ENCODE measurements at places on chromosomes 3 and 15.

DNA sequence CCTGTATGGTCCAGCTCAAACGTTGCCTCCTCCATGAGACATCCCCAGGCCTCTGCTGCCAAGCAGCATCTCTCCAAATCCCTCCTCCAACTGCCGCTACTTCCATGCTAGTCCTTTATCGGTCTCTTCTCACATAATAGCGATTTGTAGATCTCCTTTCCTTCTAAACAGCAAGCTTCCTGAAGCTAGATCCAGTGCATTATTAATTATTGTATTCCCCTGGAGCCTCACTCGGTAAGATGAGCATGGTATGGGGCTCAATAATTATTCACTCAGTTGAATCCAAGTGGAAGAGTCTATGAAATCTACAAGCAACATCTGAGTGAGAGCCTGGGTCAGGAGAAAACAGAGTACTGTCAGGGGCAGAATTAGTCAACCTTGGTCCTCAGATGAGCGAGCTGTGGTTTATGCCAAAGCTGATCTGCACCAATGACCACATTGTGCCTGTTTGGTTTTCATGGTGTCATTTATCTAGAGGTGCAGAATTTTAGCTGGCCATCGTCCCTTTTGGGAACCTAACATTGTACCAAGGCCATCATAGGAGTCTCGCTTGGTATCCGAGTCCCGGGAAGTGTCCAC is 93.8 kb upstream of the UBE2E1 start:
- no peak for DNase-seq

- no peak for DNase-seq
Observed at GRCh38 chr3:169255511-169255910, 408.0 kb downstream of the MECOM start.

GRCh38 chr3:123508178-123508577 is 59.3 kb upstream of the ADCY5 start:
- DNase-seq, result no peak

DNA sequence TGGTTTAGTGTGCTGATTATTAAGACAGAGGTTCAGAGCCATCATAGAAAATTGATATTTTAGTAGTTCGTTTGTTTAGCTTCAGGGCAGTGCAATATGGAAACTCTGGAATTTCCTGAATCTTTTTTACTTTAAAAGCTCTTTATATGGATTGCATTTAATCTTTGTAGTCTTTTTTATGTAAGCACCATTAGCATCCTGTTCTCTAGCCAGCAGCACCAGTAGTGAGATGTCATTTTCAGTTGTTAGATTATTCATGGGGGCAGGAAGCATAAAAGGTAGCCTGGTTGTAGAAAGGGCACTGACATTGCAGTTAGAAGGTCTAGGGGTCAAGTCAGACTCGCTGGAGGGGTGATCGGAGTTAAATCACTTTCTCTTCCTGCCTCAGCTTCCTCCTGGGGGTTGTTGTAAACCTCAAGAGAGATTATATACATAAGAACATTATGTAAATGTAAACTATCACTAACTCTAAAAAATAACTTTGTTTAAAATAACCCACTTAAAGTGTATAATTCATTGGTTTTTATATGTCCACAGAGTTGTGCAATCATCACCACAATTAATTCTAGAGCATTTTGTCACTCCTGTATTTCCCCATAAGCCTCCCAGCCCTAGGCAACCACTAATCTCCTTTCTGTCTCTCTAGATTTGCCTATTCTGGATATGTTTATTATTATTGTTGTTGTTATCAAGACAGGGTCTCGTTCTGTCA is 31.4 kb upstream of the ITPKA start:
- no peak for DNase-seq

DNA sequence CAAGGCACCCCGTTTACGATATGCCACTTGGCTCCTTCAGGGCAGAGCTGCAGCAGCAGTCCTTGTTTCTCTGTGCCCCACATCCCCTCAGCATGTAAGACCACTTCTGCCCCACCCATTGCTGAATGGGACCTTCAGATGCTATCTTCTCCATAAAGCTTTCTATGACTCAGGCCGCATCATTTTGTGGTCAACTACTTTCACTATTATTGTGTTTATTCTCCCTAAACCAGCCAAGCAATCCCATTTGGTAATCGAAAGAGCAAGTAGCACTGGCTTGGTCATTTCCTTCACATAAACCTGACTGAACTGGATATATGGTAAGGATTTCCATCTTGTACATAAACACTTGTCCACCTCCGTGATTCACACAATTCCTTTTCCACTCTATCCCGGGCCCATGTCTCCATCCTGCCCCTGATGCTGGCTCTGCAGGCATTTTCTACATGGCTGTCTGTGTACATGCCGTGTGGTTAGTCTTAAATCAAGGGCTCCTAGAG is 25.7 kb downstream of the LIPC start:
- peak; percentile 86 for DNase-seq

DNA sequence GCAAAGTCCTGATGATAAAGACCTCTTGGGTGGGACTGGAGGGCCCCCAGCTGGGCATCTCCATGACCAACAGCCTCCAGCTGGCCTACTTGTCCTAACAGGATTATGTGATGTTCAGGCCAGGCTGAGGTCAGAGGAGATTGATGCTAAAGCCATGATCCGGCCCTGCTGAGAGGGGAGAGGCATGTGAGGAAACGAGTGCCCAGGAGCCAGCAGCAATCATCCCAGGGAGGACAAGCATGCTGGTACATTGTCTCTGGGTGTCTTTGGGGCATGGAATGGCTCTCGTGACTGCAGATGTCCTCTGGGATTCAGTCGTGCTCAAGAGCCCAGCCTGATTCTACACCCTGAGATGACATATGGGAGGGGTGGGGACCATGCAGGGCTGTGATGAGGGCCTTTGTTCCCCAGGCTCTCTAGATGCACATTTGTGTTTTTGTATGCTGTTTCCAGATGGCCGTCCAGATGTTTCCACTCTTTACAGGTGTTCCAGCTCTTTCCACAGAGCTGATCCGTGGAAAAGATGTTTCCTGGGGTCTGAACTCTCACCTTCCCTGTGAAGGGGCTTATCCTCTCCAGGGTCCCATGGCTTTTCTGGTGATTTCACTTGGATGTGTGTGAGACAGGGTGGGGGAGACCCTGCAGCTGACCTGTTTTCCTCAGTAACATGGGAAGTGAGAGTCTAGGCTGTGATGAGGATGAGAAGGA is 20.2 kb downstream of the SLC24A1 start:
- no peak for DNase-seq

DNA sequence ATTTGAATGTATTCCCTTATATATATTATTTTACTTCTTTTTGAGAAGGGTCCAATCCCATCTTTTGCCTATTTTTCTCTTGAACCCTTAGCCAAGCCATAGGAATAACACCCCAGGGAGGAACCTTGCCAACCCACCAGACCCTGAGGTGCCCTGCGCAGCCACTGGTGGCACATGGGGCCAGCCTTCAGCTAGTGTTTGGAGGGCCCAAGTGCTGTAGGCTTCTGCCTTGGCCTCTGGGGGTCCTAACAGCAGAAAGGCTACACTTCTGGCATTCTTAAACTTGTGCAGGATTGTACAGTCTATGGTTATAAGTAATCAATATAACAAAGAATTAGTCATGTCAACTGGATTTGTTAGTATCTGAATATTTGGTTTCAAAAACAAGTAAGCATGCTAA is 34.5 kb downstream of the RUVBL1 start:
- no peak for DNase-seq

GRCh38 chr3:9204253-9204992 is 45.0 kb downstream of the SRGAP3 start:
- DNase-seq, result no peak

DNA sequence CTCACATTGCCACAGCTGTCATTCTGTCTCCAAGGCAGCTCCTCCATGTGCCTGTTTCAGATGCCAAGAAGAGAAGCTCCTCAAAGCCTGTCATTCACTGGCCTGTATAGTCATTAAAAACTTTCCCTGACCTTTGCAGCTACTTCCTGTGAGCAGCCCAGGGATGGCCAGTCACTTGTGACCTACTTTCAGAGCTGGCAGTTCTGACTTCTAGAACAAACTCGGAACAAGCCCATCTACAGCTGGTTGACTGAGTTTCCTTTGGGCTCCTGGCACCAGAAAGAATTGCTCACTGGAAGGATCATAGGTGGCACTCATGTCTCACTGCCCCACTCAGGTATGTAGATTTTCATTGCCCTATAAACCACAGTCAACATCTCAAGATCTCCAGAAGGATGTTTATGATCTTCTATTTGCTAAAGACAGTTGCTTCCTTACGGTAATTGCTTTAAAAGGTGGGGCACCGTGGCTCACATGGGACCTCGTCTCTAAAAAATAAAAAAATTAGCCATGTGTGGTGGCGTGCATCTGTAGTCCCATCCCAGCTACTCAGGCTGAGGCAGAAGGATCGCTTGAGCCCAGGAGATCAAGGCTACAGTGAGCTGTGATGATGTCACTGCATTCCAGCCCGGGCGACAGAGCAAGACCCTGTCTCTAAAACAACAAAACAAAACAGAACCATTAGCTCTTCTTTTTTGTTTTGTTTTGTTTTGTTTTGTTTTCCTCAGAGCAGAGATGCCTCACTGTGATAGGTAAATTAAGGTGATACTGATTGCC is 11.2 kb upstream of the ATP13A3 start:
- DNase-seq, result peak; percentile 33

- DNase-seq, result no peak
Observed at GRCh38 chr3:152097120-152097519, 171.6 kb upstream of the MBNL1 start.

GRCh38 chr3:153090973-153091372 is 71.1 kb upstream of the RAP2B start:
- DNase-seq, result no peak

DNA sequence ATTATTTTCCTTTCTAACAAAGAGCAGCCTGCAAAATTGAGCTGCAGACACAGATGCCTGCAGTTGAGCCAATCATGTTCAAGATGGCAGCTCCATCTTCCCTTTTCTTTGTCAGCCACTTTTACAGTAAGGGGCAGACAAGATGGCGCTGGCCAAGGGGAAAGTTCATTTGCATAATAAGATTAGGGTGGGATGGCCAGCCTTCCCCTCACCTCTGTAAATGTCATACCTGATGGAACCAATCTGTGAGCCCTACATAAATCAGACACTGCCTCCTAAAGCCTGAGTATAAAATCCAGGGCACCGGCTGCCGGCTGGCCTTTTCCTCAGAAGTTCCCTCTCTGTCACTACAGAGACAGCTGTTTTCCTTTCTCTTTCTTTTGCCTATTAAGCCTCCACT is 15.8 kb downstream of the PATL2 start:
- no peak for DNase-seq

GRCh38 chr3:188901671-188902287 is 270.0 kb upstream of the TPRG1 start:
- DNase-seq, result no peak

DNA sequence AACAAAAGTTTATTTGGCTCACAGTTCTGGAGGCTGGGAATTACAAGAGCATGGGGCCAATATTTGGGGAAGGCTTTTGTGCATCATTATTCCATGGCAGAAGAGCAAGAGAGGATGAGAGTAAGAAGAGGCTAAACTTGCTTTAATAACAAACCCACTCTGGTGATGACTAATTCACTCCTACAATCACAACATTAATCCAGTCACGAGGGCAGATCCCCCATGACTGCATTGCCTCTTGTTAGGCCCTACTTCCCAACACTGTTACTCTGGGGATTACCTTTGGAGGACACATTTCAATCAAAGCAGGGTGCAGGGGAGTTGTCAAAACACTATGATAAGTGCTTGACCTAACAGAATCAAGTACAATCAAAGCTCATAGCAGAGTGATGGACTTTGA is 181.7 kb downstream of the BBX start:
- peak; percentile 15 for DNase-seq

GRCh38 chr15:59410391-59410896 is 27.5 kb upstream of the FAM81A start:
- DNase-seq, result no peak

- no peak for DNase-seq
Observed at GRCh38 chr3:46359733-46360493, 6.0 kb downstream of the CCR2 start.

- DNase-seq, result no peak
Observed at GRCh38 chr3:26963361-26963743, 340.8 kb downstream of the LRRC3B start.

- DNase-seq, result no peak
Observed at GRCh38 chr15:94110476-94111130, 120.8 kb upstream of the MCTP2 start.

GRCh38 chr3:123076496-123077418 is 9.9 kb downstream of the PDIA5 start:
- no peak for DNase-seq

GRCh38 chr15:72545156-72545555 is 71.0 kb downstream of the ARIH1 start:
- DNase-seq, result no peak

DNA sequence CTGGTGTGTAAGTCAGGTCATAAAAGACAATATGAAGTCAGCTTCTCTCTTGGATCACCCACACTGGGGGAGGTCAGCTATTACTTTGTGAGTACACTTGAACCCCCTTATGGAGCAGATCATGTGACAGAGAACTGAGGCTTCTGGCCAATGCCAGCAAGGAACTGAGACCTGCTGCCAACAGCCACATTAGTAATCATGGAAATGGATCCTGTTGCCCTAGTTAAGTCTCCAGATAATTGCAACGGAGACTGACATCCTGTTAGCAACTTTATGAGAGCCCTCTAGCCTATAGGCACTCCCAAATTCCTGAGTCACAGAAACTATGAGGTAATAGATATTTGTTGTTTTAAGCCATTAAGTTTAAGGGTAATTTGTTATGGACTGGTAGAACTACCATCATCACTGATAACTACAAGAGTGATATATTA is 110.4 kb upstream of the GMNC start:
- peak; percentile 69 for DNase-seq

DNA sequence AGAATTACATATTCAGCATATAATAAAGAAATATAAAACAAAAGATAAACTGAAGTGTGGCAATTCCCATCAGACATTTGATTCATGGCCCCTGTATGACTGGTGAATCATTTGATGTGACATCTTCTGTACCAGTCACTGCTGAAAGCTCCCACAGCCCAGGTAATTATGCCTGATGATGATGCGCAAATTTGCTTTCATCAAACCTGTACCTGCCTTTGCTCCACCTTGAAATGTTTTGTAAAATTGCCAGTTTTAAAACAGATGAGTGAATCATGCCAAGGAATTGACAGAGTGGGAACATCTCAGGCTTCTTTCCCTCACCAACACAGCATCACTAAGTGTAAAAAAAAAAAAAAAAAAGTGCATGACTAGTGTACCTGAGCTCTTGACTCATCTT is 66.5 kb upstream of the EIF1B start:
- no peak for DNase-seq

DNA sequence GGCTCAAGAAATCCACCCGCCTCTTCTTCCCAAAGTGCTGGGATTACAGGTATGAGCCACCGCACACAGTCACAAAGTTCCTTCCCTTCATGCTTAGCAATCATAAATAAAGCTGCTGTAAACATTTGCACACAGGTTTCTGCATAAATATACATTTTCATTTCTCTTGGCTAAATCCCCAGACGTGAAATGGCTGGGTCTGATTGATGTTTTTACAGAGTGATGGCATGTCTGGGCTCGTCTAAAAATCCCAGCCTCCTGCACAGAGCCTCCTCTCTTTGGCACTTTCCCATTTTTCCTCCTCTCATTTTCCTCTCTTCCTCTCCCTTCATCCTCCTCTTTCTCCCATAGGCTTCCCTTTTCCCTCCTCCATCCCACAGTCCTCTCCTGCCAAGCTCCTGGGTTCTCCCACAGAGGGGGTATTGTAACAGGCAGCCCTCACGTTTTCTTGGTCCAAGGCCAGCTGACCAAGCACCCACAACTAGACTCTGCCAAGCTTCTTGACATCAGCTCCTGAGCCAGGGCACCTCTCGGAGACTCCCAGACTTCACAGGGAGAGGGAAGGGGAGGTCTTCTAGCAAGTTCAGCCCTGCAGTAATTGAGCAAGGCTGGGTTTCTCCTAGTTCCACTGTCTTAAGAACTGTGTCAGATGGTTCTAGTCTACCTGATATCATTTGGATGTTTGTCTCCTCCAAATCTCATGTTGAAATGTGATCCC is 10.5 kb upstream of the PLA2G4E start:
- no peak for DNase-seq
